ENCODE measurements at places on chromosomes 2 and 18.

GRCh38 chr2:120485096-120485495 lies 139.2 kb downstream of the INHBB start:
- DNase-seq = no peak

GRCh38 chr18:42113529-42114191 lies 158.6 kb downstream of the PIK3C3 start:
- DNase-seq = no peak

DNA sequence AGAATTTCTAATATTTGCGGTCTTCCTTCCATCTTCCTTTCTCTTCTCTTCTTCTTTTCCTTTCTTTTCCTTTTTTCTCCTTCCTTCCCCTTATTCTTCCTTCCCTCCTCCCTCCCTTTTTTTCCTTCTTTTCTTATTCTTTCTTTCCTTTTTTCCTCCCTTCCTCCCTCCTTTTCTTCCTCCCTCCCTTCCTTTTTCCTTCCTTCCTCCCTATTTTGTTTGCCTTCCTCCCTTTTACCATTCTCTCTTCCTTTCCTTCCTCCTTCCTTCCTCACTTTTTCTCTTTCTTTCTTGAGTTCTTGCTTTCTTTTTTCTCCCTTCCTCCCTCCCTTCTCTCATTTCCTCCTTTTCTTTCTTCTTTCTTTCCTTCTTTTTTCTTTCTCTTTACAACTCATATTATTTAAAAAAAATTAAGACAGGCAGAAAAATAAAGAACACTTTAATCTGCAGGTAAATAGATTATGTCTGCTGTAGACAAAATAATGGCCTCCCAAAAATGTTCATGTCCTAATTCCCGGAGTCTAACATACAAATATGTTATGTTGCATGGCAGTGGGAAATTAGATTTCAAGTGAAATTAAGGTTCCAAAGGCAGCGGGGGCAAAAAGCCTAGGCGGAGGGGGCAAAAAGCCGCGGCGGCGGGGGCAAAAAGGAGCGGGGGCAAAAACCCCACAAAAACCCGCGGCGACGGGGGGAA lies 152.4 kb downstream of the ANKRD30BL start:
- DNase-seq = no peak

DNA sequence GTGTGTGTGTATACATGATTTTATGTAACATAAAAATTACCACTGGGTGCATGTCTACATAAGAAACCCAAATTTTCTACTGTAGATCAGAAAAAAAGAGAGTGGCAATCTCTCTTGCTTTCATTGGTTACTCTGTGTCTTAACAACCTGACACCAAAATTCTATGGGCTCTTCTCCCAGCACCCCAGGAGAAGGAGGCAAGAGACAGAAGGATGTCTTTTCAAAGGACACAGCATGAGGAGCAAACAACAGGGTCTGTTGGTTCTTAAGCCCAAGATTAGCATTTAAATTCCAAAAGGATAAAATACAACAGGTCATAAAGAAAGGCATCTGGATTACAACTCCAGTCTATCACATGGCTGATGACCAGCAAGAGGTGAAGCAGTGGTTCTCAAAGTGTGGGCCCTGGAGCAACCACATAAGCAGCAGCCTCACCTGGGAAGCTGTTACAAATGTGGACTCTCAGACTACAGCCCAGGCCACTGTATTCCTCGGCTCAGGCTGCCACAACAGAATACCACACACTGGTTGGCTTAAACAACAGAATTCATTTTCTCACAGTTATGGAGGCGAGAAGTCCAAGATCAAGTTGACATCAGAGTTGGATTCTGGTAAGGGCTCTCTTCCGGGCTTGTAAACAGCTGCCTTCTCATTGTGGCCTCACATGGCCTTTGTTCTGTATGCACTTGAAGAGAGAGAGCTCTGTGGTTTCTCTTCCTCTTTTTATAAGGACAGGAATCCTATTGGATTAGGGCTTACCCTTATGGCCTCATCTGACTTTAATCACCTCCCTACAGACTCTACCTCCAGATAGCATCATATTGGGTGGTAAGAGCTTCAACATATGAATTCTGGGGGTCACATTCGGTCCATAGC lies 79.8 kb upstream of the RNF152 start:
- no peak for DNase-seq

- no peak for DNase-seq
Measured at GRCh38 chr18:41761333-41762018, 193.6 kb upstream of the PIK3C3 start.

DNA sequence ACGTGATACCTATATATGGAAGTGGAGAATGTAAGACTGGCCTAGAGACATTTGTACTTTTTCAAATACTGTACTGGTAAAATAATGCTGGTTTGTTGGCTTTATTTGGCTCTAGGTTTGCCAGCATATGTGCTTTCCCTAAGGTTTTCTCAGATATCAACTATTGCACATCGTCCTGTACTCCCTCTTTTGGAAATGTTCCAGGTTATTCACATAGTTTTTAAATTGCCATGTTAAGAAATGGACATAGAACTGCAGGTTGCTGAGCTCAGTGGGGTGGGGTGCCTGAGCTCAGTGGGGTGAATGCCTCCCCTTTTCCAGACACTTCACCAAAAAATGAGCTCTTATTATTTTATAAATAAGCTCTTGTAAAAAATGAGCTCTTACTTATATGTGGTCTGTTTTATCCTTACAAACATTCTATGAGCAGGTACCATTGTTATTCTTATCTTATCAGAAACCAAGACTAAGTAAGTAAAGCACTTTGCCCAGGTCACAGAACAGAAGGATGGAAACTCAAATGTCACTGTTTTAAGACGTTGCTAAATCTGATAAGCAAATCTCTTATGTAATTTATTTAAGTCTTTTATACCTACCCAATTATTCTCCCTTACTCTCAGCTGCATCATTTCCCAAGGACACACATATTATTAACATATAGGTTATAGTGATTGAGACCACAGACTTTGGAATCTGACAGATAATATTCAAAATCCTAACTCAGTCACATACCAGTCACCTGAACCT lies 99.0 kb downstream of the CPS1 start:
- DNase-seq = no peak

DNA sequence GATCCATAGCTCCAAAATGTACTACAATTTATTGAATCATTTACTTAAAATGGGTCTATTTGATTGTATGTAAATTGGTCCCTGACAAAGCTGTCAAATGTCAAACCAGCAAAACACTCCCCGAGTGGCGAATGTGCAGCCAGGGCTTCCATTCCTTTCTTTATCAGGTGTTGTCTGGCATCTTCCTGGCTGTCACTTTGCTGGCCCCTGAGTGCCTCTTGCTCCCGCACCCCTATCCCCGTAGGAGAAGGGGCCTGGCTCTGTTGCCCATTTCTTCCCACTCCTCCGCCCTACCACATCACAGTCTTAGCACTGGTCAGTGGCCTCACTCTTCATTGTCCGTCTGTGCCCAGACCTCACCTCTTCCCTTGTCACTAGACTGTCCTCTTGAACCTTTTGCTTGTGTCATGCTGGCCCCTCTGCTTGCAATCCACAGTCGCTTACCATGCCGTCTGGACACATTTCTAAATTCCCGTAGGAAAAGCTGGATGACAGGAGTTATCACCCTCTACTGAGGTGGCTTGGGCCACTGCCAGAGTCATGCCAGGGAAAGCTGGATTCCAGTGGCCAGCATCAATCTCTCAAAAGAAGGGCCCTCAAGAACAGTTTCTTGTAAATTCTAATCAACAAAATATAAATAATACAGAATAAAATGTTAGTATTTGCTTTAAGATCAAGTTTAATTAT lies 15.4 kb downstream of the UBE2F start:
- peak; percentile 58 for DNase-seq

DNA sequence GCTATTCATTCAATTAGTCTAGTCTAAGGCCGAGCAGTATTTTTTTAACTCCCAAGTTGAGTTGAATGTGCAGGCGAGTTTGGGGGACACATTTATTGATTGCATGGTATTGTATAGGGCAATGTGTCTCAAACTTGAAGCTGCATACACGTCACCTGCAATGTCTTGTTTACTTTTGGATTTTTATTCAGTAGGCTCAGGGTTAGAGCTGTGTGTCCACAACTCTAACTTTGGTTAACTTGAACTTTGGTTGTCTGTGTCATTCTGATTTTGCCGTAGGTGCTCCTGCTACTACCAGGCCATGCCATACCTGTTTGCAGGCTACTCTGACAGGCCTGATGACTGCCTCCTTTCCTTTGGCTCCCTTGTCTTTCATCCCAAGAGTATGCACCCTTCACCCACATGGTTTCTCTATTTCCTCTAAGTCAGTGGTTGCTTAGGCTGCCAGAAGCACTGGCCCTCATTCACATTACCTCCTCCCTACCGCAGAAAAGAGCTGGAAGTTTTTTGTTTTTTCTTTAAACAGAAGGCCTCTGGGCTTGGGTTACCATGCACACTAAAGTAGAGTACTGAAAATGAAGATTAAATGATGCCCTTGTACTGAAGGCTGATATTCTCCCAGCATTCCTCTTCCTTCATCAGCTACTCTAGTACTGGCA lies 219.4 kb upstream of the SPOPL start:
- no peak for DNase-seq

DNA sequence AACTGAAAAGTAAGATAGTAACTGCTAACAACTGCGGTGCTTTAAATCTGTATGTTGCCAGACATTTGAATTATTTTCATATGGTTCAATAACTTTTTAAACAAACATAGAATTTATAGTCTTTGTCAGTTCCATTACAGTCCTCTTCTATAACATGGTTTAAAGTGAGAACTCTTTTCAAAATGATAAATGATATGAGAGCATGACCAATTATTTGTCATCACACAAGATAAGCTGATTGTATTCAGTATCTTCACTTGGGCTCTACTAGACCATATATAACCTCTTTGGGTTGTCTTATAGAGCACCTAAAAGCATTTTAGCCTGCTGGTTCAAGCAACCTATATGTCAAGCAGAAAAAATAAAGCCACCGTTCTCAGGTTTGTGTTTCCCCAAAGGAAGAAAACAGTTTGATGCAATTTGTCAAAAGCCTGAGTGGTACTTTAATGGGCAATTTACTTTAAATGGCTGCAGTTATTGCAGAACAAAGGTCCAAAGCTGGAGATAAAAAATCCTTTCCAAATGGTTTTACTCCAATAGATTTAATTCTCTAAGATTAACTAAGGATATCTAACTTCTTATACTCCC lies 298.4 kb downstream of the FSIP2 start:
- no peak for DNase-seq

- no peak for DNase-seq
Measured at GRCh38 chr2:171814883-171815282, 79.2 kb downstream of the SLC25A12 start.

DNA sequence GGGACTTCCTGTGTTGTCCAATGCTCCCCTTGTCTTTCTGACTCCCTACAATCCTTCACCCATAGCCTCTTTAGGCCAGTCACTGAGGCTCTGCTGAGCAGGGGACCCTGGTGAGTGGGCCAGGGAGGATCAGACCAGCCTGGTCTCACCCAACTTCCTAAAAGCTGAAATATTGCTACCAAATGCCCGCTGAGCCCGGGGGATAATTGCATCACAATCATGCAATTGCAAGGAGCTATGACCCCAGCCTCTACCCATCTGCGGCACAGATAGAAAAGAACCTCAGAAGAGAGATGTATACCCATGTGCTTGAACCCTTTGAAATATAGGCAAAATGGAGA lies 3.7 kb upstream of the SP100 start:
- DNase-seq = no peak

GRCh38 chr2:232488097-232488711 lies 570 bp upstream of the ECEL1 start:
- no peak for DNase-seq

GRCh38 chr2:223782629-223783028 lies 54.8 kb downstream of the AP1S3 start:
- DNase-seq = no peak

- no peak for DNase-seq
Measured at GRCh38 chr2:45696708-45697107, 45.2 kb downstream of the PRKCE start.

DNA sequence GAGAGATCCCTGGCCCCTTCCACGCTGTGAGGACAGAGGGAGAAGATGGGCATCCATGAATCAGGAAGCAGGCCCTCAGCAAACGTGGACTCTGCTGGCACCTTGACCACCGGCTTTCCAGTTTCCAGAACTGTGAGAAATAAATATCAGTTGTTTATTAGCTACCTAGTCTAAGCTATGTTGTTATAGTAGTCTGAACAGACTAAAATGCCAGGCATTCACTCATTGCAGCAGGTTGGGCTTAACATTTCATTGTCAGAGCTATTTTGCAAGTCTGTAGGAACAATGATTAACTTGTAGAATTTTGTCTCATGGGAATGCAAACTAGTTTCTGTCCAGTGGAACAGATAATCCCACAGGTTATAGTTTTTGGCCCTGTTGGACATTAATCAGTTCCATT lies 24.8 kb upstream of the TBC1D8 start:
- DNase-seq = no peak

DNA sequence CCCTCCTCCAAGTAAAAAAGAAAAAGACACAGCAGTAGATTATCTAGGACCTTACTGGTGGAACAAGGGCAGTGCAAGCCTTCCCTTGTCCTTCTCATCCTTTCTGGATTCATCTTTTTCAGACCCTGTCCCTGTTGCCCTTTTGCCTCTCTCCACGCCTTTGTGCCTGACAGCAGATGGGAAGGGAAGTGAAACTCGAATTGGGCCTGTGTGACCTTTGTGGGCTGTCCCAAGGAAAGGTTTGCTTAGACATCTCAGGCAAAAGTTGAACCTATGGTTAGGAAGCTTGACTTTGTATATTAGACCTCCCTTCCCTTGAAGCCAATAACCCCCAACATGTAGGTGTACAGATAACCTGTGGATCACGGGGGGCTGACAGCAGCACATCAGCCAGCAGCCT lies 185.3 kb downstream of the PRKCE start:
- no peak for DNase-seq

GRCh38 chr2:33579227-33579626 lies 19.9 kb downstream of the FAM98A start:
- DNase-seq = no peak

DNA sequence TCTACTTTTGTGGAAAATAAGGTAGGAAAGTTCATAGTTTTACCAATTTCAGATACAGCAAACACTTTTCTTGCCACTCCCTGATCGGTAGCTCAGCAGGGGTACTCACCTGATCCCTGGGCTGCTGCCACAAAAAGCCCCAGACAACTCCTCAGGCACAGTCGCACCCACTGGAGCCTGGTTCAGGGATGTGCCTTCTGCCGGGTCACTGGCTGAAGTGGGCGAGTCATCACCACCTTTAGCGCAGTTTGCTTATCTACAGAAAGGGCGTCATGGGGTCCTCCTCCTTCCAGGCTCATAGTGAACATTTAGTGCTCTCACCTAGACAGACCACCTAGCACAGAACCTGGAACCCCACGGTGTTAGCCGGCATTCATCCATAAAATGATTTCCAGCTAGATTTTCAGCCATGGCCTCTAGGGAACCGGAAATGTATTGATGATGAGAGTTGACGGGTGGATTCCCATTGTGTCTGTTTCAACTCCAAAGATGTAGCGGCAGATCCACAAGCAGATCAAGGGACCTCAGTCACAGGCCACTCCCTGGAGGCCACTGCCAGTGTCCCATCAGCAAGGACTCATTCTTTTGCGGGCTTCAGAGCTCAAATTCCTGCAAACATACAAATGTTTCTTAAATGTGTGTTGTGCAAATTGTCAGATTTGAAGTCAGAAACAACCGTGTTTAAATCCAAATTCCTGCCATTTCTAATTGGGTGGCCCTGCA lies 408.4 kb upstream of the SALL3 start:
- DNase-seq = no peak

- DNase-seq = no peak
Measured at GRCh38 chr18:35842536-35842935, 129.9 kb upstream of the RMP24 start.

GRCh38 chr2:199378948-199379650 lies 78.6 kb downstream of the SATB2 start:
- no peak for DNase-seq
